ENCODE measurements at places on chromosomes 3 and 15. TPM values are rescaled to one million over a fixed set of nuclear protein-coding genes. Genes with fewer than 3 reads are reported as not detected.

- no peak for DNase-seq
Measured at GRCh38 chr3:157093096-157093495, 66.9 kb downstream of the CCNL1 start.

DNA sequence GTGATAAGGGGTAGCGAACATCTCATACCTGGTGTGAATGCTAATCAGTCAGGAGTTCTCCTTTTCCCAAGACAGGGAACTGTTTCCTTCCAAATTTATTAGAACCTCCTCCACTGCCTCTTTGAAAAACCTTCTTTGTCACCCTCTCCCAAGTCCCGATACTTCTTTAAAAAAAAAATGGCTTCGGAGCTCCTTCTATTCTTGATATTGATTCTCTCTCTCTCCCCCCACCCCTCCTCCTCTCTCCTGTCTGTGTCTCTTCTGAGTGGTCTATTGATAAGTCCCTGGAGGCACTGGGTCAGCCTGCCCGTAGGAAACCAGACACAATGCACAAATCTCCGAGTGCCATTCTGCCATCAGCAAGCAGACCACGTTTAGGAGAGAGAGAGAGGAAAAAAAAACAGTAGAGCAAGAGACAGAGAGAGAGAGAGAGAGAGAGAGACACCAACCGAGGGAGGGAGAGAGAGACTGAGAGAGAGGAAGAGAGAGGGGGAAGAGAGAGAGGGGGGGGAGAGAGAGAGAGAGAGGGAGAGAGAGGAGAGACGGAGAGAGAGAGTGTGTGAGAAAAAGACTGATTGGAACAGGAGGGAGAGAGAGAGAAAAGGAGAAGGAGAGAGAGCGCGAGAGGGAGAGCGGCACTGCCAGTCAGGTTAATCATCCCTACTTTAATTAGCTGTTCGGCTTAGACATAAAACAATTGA, 160.9 kb downstream of the TIGIT start:
- no peak for DNase-seq

DNA sequence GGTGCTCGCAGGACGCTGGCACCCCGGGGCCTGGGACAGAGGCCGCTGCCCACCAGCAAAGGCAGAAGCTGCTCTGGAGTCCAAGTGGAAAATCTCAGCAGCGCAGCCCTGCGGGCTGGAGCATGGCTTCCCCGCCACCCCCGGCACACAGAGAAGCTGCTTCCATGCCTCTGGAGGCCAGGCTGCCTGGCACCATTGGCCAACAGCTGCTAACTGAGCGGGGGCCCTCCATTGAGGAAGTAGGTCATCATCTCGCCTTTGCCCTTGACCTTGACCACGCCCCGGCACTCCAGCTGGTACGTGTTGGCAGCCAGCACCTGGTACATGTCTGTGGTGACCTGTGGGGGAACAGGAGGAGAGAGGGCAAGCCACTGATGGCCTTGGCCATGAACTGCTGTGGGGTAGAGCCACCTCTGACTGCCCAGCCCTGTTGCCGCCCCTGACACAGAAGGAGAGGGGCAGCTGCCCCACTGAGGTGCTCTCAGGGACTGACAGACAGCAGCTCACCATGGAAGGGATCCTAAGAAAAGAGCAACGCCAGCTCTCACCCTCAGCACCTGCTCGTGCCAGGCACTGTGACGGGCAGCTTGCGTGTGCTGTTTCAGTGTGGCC, 82.8 kb downstream of the SEC22A start:
- no peak for DNase-seq

DNA sequence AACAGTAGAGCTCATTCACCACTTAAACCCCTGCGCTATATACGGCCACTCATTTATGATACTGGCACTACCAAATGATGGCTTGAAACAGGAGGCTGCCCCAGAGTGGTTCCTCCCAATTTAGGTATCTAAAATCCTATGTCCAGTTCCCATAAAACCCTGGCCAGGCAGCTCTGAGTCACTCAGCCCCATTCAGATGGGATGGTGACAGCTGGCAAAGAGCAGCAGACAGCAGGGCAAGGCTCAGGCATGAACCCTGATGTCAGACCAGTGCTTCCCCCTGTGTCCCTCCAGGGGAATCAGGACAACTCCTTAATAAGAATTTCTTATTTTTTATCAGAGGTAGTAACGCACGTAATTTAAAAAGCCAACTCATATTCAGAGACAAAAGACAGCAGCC, 77.2 kb upstream of the RNU6-1 start:
- no peak for DNase-seq

DNA sequence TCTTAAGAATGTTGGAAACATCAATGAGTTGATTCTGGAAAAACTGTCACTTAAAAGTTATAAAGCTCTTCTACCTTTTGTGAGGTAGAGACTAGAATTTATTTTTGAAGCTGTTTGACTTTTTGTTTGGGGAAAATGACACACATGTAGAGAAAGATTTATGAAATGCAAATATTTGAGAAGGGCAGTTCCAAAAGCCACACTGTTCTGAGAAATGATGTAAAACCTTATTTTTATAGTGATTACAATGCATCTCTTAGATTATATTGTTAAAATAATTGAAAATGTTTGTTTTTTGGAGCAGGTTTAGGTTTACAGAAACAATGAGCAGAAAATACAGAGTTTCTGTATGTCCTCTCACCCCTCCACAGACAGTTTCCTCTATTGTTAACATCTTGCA, 116.1 kb upstream of the CMC1 start:
- DNase-seq: no peak

- no peak for DNase-seq
Measured at GRCh38 chr3:111076732-111077131, 5.1 kb downstream of the NECTIN3 start.

GRCh38 chr3:129491794-129492193, 36.6 kb upstream of the RHO start:
- DNase-seq: no peak

- no peak for DNase-seq
Measured at GRCh38 chr15:52491472-52491871, 37.2 kb downstream of the MYO5A start.

- no peak for DNase-seq
Measured at GRCh38 chr3:50466177-50466576, 37.3 kb downstream of the CACNA2D2 start.

Gene DNASE1L3
- total RNA-seq: 1.5 TPM

Gene MAGEL2
- total RNA-seq: not detected

Gene ADCY5
- 13.3 TPM for total RNA-seq

Gene GOLGA8K
- not detected for total RNA-seq
